ENCODE measurements at places on chromosomes 1 and 21.
A peak's percentile ranks its signal among the peaks of the same experiment; 100 is the strongest.

DNA sequence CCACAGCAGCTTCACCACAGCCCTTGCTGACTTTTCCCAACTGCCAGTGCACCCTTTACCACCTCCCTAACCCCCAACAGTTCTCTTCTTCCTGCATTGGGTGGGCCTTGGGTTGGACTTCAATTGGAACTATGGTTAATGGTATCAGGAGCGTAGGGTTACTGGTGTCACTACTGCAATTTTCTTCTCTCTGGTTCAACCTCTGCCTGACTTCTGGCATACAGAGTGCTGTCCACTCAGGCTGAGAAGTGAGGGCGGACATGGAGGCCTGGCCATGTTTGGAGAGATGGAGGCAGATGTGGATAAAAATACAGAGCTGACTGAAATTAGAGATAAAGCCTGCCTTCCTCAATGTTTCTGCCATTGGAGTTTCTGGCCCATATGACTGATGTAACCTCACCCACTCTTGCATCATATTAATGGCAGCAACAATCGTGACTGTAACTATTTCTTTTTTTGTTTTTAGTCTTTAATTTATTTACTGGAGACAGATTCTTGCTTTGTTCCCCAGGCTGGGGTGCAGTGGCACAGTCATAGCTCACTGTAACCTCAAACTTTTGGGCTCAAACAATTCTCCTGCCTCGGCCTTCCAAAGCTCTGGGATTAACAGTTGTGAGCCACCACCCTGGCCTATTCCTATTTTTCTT lies 87.8 kb downstream of the NAV1 start:
- no peak for DNase-seq

DNA sequence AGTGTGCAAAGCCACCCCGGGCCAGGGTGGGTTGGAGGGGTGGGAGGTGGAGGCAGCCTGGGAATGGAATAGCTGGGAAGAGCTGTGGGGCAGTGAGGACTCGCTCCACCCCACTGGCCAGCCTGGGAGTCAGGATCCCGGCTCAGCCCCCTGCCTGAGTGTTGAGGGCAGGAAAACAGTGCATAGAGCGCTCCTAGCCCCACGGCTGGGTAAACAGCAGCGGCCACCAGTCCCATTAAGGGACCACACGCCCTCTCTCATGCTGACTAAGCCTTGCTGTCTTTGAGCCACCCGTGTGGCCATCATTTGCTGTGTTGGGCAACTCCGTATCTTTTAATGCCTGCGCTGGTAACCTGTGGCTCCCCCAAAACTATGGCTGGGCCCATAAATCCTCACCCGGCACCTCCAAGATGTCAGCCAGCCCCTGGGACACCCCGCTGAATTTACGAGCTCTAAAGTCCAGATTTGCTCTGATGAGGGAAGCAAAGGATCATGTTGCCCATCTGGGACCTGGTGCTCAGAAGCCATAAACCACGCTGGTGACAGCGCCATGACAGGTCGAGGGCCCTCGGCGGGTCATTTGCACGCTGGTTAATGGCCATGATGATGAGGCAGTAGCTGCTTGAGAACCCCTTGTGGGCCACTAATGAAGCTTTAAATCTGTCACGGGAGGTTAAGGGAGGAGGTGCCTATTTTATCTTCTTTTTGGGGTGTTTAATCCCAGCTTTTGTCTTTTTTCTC lies 34.9 kb downstream of the SYF2 start:
- peak; percentile 96 for DNase-seq

- no peak for DNase-seq
Measured at GRCh38 chr1:166789286-166789685, 50.0 kb upstream of the POGK start.

DNA sequence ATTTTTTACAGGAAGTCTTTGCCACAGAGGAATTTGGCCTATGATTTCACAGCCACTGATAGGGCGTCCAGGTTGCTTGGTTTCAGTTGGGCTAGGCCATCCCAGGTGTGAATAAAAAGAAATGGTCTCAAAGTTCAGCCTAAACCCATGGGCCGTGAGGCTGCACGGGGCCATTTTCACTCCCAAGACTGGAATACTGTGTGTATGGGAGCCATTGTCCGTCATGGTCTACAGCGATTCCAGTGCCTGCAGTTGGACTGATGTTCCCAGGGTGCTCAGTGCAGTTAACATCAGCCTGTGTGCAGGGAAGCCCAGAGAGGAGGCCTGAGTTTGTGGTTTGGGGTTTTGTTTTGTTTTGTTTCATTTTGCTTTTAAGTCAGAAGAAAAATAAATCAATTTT lies 133.2 kb downstream of the ADSS2 start:
- no peak for DNase-seq

DNA sequence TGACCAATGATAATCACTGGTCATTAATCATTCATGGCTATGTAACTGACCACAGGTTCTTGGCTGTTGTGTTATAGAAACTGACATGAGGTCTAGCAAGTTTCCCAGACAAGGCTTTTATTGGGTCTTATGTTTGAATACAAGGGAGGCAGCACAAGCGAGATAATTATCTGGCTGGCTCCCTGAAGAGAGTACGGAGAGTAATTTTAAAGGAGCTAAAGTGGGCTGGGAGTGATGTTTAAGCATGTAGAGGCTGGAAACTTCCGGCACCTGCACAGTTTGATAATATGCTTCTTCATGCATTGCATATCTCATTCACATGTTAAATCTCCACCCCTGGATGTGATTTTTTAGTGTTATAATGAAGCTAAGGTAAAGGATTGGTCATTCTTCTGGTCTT lies 116.2 kb upstream of the KCNK1 start:
- DNase-seq: no peak

DNA sequence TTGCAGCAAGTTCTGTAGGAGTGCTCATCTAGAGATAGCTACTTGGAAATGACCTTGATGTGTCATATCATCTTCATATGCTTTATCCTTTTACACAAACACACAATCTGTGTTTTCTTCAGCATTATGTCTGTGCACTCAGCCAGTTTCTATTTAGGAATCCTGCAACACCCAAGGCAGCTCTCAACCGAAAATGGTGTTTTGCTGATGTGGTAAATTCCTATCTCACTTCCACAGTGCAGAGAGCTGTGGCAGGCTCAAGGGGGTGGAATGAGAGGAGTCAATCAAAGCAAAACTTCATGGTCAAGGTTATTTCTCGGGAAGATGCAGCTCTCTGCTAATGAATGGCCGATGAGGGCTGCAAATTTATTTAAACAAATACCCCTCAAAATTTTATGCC lies 59.3 kb downstream of the IGSF5 start:
- no peak for DNase-seq

DNA sequence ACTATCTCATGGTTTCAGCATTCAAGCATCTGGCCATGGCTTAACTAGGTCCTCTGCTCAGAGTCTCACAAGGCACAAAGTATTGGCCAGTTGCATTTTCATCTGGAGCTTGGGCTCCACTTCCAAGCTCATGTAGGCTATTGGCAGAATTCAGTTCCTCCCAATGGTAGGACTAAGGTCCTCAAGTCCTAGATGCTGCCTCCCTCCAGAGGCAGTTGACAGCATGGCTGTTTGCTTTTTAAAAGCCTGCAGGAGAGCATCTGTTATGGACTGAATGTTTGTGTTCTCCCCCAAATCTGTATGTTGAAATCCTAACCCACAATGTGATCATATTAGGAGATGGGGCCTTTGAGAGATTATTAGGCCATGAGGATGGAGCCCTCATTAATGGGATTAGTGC lies 38.0 kb upstream of the HLX start:
- DNase-seq: no peak

- DNase-seq: no peak
Measured at GRCh38 chr1:2231532-2232254, 3.6 kb downstream of the SKI start.

DNA sequence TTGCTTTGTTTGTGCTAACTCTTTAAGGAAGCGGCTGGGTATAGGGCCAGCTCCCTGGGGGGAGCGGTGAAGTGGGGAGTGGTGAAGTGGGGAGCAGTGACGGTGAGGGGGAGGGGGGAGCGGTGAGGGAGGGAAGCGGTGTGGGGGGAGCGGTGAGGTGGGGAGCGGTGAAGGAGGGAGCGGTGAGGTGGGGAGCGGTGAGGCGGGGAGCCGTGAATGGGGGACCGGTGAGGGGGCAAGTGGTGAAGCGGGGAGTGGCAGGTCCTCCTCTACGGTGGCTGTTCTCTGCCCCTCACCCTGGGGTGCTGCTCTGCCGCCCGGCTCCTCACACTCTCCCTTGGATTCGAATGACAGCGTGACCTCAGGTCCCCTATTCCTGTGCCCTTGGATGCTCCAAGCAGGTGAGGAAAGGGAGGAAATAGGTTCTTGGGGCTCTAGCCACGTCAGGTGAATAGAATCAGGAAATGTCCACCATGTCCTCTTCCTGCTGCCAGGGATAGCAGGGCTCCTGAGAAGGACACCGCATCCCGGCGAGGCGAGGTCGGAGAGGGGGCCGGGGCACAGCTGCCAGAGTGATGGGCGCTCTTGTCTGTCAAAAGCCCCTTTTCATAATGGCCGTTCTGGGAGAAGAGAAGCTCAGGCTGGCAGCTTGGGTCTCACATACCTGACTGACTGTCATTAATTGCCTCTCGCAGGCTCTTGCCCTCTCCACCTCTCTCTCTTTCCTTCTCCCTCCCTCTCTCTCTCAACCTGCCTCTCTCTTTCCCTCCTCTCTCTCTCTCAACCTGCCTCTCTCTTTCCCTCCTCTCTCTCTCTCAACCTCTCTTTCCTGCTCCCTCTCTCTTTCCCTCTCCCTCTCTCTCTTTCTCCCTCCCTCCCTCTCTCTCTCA lies 134.2 kb downstream of the PGBD5 start:
- DNase-seq: peak; percentile 18

- no peak for DNase-seq
Measured at GRCh38 chr1:11845641-11846335, 1.8 kb downstream of the NPPA start.

DNA sequence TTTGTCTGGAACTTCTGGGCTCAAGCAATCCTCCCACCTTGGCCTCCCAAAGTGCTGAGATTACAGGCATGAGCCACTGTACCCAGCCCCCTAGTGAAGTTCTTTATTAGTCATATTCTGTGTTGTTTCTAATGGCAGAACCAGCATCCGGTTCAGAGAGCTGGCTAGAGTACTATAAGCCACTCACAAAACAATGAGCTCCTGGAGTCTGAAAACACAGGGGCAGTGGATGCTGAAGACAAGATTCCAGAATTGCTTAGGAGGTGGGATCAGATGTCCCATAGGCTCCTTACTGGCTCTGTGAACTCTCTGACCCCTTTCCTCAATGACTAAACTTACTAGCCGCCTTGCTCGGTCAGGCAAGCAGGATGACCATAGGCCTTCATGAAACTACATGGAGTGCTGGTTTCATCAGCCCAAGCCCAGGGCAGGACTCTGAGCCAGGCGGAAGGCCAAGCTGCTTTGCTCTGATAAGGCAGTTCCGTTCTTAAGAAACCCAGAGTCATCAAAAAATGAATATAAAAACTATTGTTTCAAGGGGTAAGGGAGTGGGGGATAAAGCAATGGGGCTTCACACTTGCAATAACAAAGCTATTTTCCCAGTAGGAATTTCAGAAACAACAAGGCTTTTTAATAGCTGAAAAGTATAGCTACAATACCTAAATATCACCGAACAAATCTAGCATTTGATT lies 8.1 kb downstream of the MTHFR start:
- no peak for DNase-seq

- DNase-seq: no peak
Measured at GRCh38 chr21:41390043-41390639, 28.3 kb downstream of the MX2 start.

GRCh38 chr21:43609501-43610340 lies 49.6 kb downstream of the HSF2BP start:
- DNase-seq: peak; percentile 97

- no peak for DNase-seq
Measured at GRCh38 chr1:68206848-68207689, 25.3 kb downstream of the WLS start.

GRCh38 chr1:171219346-171220080 lies 28.8 kb upstream of the FMO1 start:
- no peak for DNase-seq

- no peak for DNase-seq
Measured at GRCh38 chr1:181094416-181095212, 6.1 kb downstream of the IER5 start.

GRCh38 chr1:70608815-70609214 lies 197.7 kb downstream of the CTH start:
- DNase-seq: no peak

GRCh38 chr1:217425422-217425821 lies 205.5 kb downstream of the GPATCH2 start:
- no peak for DNase-seq

DNA sequence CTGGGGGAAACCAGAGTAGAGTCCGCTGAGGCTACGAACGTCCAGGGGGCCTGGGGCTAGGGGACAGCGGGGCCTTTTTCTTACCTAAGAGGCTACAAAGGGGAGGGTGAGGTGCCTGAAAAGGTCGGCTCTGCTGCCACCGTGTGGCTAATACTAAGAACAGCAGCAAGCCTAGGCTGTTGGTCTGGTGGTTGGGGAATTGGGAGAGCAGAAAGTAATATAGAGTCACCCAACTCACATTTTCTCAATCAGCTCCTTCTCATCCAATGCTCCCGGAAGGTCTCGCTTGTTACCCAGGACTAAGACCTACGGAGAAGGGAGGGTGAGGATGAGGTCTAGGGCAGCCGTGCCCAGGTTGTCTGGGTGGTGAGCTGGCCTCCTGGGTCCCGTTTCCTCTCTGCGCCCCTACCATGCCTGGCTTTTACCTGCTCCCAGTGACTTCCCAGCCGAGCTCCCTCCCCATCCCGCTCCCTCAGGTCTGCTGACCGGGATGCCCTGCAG lies 9.3 kb downstream of the ARL8A start:
- DNase-seq: peak; percentile 28

- DNase-seq: no peak
Measured at GRCh38 chr1:109361069-109361468, 36.6 kb downstream of the SORT1 start.

- DNase-seq: no peak
Measured at GRCh38 chr1:33171977-33172813, 9.6 kb downstream of the TRIM62 start.

- no peak for DNase-seq
Measured at GRCh38 chr1:204326771-204327300, 32.9 kb downstream of the PLEKHA6 start.

GRCh38 chr1:100137602-100138001 lies 4.6 kb downstream of the TRMT13 start:
- DNase-seq: no peak
